ENCODE measurements at places on chromosomes 2 and 18. TPM values are rescaled to one million over a fixed set of nuclear protein-coding genes. Genes with fewer than 3 reads are reported as not detected.

- peak; percentile 65 for DNase-seq
Measured at GRCh38 chr2:129923265-129924091, 56.0 kb upstream of the RAB6C start.

The TUBA4B gene
- total RNA-seq, result not detected

The ST8SIA3 gene
- not detected for total RNA-seq

The ZSWIM2 gene
- total RNA-seq, result not detected

DNA sequence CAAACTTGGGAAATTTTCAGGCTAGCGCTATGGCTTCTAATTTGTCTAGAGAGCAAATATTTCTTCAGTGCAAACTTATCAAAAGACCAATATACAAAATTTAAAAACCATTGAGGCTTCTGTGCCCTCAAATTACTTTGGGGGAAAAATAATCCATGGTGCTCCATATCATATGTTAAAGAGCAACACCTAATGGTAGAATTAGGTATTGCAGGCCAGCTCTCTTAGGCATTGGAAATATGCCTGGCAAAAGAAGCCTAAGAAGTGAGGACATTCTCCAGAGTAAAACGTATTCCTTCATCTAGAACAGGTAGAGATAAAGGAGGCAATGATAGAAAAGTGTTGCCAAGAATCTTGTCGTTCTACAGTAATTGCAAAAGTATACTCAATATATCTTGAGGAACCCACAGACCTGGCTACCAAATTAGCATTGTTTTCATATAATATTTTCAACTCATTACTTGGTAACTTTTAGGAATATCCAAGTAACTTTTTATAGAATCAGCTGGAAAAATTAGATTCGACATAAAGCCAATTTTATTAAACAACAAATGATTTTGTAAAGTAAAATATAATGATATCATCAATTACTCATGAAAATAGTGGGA lies 401.1 kb downstream of the BCL11A start:
- DNase-seq, result peak; percentile 38

The NTSR2 gene
- not detected for total RNA-seq

The FSIP2 gene
- total RNA-seq, result not detected

DNA sequence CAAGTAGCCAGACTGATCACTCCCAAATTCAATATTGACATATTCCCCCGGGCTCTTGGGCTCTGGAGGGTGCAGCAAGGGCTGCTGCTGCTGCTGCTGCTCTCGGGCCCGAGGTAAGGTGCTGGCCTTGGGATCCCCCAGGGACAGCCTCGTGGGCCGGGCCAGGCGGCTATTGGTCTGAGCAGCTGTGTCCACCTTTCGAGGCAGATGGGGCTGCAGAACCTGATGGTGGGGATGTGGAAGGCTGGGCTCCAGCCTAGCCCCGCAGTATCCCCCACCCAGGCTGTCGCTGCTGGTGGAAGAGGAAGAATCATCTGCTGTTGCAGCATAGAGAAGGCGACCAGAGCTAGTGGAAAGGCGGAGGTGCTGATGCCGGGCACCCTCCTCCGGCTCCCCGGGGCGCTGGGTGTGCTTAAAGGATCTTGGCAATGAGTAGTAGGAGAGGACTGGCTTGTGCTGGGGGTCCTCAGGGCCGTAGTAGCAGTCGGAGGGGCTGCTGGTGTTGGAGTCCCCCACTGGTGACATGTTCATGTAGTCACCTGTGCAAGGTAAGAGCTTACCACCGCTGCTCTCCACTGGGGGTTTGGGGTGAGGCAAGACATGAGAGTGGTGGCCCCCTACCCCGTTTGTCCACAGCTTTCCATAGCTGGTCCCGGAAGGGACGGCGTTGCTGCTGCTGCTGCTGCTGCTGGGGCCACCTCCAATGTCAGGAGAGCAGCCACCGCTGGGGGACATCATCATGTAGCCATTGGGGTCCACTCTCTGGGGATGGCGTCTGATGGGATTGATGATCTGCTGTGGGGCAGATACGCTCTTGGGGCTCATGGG lies 3.4 kb downstream of the IRS1 start:
- peak; percentile 58 for DNase-seq

The ANKRD62 gene
- not detected for total RNA-seq

DNA sequence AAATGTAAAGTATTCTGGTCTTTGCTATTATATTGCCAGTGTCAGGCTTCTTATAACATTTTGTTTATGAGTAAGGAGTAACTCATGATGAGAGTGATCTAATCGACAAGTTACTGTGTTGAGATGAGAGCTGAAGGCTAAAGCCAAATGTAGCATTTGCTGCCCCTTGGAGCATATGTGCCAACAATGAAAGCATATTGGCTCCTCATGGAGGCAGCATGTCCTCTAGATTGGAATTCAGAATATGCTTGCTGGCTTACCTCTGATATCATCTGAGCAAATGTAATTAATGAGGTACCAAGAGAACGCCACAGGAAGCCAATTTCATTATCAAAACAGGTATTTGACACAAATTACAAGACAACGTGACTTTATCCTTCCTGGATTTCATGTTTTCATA lies 781.1 kb upstream of the FSHR start:
- DNase-seq, result no peak

DNA sequence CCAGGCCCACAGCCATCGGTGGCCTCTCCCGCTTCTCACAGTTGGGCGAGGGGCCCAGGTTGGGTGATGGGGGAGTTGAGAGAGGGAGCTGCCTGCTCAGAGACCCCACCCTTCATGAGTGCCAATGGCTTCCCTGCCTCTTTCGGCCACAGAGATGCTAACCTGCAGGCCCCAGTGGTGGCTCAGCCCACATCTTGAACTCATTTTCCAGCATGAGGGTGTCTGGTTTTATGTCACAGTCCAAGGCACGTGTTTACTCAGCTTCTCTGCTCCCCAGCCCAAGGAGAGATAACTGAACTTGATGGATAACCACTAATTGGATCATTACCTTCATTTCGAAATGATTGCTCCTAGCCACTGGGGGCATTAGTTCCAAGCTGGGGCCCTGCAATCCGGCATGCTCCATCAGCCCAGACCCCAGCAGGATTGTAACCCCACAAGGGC lies 45.9 kb upstream of the SIX2 start:
- DNase-seq, result no peak

DNA sequence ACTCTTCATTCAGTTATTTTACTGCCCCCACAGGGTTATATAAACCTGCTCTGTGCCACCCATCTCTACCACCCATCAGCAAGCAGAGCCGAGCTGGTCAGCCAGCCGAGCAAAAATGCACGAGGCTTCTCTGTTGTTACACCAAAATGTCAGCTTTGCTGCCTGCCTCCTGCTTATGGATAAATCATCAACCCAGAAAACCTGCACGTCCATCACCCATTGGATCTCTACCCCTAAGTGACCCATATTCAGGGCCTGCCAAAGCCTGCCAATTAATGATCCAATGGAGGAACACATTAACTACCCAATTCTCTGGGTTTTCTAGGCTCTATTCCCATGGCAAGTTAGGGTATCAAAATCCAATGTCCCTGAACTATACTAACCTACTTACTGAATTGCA lies 365.5 kb upstream of the ACVR2A start:
- DNase-seq, result no peak

DNA sequence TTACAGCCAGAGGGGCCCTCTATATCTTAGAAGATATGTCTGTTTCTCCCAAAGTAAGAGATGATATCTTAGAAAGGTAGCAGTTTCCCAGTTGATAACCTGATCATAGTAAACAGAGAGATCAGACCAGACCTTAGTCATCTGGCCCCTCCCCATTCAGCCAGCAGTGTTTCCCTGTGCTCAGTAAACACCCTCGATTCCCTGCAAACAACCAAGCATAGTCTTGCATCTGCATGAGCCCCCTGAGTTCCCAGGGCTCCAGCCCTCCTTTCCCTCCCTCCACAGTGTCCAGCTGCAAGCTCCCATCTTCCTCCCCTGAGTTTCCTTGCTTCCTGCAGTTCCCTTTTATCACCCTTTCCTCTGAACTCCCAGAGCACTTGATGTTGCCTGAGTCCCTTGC lies 20.3 kb downstream of the NRP2 start:
- no peak for DNase-seq

- DNase-seq, result peak; percentile 71
Measured at GRCh38 chr2:209425471-209426071, 1.7 kb downstream of the MAP2 start.

DNA sequence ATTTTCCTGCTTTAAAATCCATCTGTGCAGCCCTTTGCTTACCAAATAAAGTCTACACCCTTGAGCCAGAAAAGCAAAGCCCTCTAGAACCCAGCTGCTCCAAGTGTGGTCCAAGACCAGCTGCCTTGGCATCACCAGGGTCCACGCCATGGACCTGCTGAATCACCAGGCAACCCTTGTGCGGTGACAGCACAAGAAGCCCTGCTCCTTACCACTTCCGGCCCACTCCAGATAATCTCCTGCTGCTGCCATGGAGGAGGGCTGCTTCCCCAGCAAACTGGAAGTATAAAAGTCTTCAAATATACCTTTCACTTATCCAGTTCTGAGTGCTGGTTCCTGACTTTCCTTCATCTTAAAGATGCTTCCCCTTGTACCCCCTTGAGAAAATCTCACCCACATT lies 106.0 kb upstream of the PKDCC start:
- DNase-seq, result no peak

- DNase-seq, result peak; percentile 10
Measured at GRCh38 chr2:23363831-23364230, 21.1 kb upstream of the KLHL29 start.

The CD28 gene
- 0.11 TPM for total RNA-seq

GRCh38 chr18:69830189-69830588 lies 117.5 kb downstream of the CD226 start:
- no peak for DNase-seq

GRCh38 chr18:69408522-69408921 lies 7.8 kb downstream of the DOK6 start:
- no peak for DNase-seq

The FAM117B gene
- total RNA-seq, result 0.51 TPM

The POTEJ gene
- total RNA-seq, result not detected

- DNase-seq, result no peak
Measured at GRCh38 chr2:177808984-177809809, 263.4 kb downstream of the PDE11A start.

The DES gene
- total RNA-seq, result 0.51 TPM

DNA sequence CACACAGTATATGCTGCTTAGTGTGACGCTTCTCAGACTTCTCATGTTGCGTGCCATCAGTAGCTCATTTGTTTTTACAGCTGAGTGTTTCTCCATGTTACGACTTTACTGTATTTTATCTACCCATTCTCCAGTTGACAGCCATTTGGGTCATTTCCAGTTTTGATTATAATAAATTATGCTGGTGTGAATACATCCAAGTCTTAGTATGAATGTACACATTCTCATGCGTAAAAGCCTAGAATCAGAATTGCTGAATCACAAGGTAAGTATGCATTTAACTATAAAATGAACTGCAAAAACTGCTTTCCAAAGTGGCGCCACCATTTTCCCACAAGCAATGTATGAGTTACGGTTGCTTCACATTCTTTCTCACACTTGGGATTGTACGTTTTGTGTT lies 184.2 kb upstream of the SLC35G4 start:
- DNase-seq, result no peak

DNA sequence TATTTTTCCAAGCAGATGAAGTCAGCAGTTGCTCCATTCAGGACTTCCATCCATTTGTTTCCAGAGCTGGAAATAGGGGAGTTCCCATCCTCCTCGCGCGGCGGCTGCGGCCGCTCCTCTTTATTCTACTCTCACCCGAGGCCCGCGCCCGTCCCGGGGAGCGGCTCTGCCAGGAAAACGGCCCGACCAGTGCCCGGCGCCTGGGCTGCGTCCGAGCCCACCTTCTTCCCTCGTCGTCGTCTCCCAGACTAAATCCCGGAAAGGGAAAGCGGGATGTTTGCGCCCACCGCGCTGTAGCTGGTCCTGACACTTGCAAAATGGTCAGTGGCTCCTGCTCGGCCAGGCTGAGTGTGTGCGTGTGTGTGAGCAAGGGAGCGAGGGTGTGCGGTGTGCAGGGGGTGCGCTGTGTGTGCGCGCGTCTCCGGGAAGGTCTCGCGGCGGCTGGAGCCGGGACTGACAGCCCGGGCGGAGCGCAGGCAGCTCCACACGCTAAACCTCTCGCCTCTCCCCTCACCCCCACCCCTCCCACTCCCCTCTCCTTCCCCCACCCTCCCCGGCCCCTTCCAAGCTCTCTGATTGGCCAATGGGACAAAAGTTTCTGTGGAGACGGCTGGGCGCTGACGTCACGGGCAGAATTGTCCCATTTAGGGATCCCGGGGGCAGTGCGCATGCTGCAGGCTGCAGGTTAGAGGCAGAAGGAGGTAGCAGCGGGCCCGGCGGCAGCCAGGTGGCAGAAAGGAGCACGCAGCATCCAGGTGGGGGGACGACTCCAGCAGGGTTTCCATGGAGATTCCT lies at the start of gene NOL4:
NOL4 (minus strand) TSS at position 491 of the 795 bp plus-strand sequence. CDS start 1,660 bp downstream, outside the sequence.
- DNase-seq, result peak; percentile 22

DNA sequence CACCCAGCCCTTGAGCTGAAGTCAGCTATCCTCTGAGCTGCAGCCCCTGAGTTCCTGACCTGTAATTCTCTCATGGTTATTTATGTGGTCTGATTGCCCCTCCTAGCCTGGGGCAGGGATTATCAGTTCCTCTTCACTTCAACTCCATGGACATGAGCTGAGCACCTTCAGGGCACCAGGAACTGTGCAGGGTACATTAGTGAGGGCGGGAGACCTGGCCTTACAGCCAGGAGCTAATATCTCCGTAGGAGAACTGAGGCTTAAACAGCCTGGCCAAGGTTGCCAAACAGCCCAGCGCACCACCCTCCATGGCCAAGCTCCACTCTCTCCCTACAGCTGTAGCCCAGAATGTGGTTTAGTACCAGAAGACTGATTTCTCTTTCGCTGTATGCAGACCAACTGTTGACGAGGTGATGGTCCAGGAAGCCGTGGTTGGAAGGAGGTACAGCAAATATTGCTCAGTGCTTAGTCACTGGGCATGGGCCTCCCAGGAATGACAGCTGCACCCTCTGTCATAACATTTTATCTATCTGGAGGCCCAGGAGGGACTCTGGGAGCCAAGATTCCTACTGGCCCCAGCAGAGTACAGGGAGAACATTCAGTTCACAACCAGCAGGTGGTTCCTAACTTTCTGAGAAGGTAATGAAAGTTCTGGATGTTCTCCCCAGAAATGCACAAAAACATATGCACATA lies 228.7 kb upstream of the SIX2 start:
- peak; percentile 97 for DNase-seq

DNA sequence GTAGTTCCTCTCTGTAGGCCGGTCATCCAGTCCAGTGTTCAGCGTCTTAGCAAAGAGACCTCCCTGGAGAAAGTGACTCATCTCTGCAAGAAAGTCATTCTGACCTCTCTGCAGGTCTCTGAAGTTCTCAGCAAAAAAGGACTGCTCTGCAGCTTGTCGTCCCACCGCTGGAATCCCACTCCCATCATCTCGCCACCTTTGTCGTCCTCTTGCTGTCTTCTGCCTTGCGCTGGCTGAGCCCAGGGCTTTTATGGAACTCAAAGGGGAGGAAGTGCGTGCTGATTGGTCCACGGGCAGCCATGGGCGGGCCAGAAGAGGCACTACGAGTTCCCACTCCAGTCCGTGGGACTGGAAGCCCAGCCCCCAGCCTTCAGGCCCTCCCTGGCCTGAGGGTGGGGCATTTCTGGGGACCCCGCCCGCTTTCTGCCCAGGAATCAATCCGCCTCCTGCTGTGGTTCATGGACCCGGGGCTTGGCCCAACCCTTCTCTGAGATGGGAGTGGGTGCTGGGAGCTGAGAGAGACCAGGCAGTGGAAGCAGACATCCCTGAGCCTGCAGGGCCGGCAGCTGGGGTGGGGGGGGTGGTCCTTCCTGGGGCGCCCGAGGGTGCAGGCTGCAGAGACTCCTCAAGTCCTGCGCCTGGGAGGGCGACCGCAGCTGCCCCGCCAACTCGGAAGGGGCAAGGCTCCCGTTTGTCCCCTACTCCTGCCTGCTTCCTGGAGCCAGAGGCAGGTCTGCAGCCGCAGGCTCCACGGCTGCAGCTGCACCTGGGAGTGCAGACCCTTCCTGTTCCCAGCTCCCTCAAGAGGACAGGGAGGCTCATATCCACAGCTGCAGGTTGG lies 660.7 kb upstream of the RAB6C start:
- DNase-seq, result no peak

Data from GM23248 (cell line).